ENCODE measurements at places on chromosomes 11 and 22.

DNA sequence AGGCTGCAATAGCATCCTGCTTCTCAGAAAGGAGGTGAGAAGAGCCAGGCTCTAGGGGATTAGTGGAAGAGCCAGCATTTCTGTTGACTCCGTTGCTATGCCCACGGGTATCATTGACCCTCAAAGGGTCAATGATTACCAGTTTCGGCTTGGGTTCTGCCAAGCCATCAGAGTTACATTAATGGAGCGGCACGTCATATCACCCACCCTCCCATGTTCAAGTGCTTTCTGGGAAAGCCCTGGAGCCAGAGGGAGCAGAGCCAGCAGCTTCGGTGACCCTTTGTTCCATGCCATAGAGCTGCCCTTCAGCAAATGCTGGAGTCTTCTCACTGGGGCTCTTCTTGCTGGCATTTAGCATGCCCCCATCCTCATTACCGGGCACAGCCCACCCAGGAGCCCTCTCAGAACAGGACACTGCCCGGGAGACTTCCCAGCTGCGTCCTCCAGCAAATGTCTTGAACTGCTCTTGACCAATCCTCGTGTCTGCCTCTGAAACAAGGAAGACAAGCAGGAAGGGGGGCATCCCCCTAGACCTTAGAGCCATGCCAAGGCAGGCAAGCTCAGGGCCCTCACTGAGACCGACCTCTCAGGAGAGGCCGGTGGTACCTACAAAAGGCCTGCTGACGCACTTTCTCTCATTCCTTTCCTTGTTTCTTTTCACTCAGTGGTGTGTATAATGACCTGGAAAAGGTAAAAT is 14.6 kb downstream of the KCNJ1 start:
- DNase-seq: no peak

DNA sequence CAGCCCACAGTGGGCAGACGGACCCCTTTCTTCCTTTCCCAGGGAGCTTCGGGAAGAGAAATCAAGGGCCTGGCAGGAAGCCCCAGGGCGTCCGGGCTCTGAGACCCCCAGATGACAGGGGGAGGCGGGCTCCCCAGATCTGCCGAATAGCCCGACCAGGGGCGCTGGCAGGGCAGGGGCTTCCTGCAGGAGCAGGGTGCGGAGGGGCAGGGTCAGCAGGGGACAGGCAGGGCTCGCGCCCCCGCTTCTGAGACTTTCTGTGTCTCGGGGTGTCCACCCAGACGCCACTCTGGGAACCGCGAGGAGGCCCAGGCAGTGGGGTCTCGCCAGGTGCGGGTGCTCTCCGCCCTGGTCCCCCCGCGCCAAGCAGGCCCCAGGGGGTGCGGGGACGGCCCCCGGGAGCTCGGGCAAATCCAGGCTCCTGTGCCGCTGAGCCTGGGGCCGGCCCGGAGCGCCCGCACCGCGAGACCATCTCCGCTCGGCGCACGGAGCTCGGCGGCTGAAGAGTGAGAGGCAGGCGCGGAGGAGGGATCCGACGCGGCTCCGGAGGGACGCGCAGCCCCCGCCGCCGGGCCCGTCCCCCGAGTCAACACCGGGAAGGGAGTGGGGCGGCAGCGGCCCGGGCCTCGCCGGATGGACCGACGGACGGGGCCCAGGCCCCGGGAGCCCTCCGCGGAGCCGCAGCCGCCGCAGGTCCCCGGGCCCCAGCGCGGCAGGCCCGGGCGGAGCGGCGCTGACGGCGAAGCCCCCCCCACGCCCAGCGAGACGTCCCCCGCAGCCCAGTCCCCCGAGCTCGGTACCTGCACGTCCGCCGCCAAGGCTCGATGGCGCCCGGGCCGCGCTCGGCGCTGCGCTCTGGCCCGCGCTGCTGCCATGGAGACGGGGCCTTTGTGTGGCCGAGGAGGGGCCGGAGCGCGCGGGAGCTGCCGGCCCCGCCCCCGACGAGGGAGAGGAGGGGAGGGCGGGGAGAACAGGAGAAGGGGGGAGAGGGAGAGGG is at the start of gene PLXNB2:
TSS of gene PLXNB2 (minus strand) at position 894 of the 997 bp plus-strand sequence. CDS start 17,062 bp downstream, outside the sequence.
- DNase-seq: no peak

GRCh38 chr22:22366537-22366936 is 122.0 kb downstream of the VPREB1 start:
- DNase-seq: no peak

- no peak for DNase-seq
These were observed 28.8 kb upstream of the P2RY2 start for GRCh38 chr11:73189315-73189714.

- no peak for DNase-seq
These were observed 24.6 kb downstream of the CCKBR start for GRCh38 chr11:6284250-6284649.

DNA sequence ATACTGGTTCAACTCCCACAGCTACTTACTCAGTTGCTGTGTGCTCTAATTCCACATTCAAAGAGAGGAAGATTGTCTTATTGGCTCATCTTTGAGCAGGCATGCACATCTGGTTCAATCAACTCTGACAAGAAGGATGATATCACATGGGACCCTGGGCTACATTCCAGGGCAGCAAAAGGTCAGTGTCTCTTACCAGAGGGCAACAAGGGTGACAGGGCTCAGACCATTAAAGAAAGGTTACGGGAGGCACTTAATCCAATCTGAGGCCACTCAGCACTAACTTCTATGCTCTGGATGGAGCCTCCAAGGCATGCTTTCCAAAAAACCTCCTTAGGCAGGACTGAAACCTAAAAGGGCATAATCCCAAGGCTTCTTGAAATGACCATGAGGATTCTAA is 549.4 kb upstream of the API5 start:
- no peak for DNase-seq

DNA sequence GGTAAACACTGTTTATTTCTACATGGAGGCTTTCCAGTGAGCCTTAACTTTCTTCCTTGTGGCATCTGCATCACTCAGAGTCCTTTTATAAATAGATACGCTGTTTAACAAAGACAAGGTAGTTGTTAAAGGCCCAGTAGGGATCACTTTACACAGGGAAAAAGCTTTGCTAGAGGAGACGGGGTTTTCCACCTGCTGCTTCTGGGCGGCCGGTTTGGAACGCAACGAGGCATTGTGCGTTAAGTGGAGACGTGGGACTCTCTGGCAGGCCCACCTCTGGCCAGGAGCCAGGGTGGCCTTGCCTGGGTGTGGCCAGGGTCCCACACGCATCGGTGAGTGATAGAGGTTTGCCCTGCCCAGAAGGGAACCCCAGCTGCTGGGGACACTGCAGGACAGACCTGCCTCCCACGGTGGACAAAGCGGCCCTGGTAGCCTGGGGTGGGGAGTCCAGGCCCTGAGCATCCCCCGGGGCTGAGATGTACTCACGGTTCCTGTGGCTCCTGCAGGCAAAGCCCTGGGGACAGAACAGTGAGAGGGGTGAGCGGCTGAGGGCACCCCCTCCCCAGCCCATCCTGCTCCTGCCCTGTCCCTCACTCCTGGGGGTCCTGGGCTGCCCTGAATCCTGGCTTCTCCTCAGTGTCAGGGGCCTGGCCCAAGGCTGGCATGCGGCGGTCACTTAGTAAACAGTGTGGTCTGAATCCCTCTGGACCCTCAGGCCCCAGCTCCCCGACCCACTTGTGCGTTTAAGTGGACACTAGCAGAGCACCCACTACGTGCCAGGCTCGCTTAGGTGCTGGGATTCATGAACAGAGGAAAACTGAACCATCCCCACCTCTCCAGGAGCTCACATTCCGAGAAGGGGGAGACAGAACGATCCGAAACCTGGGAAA is 4.2 kb downstream of the IL17REL start:
- no peak for DNase-seq

DNA sequence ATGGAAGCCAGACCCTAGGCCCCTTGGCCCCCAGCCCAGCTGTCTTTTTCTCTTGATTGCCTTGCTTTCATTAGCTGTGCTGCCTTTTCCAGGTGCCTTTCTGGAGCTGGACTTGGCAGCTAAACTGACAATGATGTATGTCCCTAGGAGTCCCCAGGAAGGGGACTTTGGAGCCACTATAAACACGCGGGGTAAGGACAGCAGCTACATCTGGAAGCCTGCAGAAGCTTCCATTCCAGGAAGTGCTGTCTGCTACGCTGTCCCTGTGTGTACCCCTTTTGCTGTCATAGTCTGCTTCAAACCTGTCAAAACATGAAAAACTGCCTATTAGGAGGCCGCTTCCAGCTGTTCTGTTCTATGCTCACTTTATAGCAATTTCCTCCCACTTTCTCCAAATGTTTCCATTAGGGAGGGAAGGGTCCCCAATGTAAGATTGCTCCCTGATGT is 153.3 kb upstream of the RAG2 start:
- no peak for DNase-seq

- DNase-seq: no peak
These were observed 16.4 kb upstream of the EP300 start for GRCh38 chr22:41075946-41076345.

GRCh38 chr11:85939099-85940015 is 84.2 kb downstream of the CCDC83 start:
- DNase-seq: no peak

GRCh38 chr22:17601031-17601430 is 27.5 kb downstream of the ATP6V1E1 start:
- no peak for DNase-seq

GRCh38 chr11:102295045-102295444 is 22.2 kb upstream of the BIRC3 start:
- DNase-seq: no peak

- DNase-seq: no peak
These were observed 47.3 kb downstream of the PRR5L start for GRCh38 chr11:36343436-36343835.

- no peak for DNase-seq
These were observed 12.1 kb downstream of the MED15 start for GRCh38 chr22:20519558-20519957.

- DNase-seq: no peak
These were observed 14.7 kb downstream of the PHF21B start for GRCh38 chr22:44995105-44995514.

- DNase-seq: no peak
These were observed 114.7 kb downstream of the CRYBB2 start for GRCh38 chr22:25334162-25334490.

DNA sequence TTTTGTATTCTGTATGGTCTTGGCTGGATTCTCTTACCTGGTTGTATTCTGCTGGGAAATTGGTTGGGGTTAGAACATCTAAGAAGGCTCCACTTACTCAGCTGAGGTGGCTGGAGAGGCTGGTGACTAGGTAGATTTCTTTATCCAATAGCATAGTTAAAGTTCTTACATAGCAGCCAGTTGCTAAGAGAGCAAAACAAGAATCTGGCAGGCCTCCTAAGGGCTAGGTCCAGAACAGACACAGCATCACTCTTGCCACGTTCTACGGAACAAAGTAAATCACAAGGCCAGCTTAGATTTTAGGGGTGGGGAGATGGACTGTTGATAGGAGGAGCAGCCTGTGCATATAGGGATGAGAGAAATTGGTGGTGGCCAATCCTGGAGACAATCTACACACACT is 141.3 kb upstream of the CCDC90B start:
- DNase-seq: no peak

GRCh38 chr11:17922416-17922788 is 90.4 kb downstream of the SERGEF start:
- DNase-seq: no peak

DNA sequence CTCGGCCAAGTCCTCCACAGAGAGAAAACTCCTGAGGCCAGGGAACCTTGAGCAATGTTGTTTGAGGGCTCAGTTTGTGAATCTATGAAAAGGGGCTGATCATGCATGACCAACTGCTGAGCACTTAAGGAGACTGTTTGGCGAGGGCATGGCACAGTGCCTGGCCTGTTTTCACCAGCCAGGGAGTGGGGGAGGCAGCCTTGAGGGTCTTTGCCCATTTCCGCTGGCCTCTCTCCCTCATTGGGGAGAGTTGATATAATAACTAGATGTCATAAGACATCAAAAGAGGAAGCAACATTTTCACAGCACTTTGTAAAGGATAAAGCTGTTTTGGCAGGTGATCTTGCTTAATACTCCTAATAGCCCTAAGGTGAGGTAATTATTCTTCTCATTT is 110.6 kb downstream of the TP53I11 start:
- DNase-seq: no peak

DNA sequence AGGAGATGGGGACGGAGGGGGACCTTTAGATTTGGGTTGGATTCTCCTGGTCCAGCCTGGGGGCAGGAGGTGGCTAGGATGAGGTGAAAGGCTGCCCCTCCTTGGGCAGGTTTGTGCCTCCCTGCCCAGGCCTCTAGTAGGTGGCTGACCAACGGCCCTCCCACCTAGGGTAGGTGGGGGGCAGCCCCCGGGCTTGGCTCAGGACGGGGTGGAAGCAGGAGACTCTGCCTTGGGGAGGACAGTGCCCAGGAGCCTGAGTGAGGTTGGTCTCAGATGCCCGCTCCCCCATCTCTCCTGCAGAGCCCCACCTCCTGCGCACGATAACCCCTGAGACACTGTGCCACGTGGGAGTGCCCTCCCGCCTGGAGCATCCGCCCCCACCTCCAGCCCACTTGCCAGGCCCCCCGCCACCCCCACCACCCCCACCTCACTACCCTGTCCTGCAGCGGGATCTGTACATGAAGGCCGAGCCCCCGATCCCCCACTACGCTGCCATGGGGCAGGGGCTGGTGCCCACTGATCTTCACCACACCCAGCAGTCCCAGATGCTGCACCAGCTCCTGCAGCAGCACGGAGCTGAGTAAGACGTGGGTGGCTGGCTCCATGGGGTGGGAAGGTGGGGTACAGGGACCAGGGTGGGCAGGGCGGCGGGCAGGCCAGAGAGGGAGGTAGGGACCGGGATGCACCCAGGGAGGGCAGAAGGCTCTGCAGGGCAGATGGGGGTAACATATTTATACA is 17.7 kb downstream of the MYRF start:
- no peak for DNase-seq

- DNase-seq: no peak
These were observed 714.4 kb downstream of the METTL15 start for GRCh38 chr11:28822576-28822975.

DNA sequence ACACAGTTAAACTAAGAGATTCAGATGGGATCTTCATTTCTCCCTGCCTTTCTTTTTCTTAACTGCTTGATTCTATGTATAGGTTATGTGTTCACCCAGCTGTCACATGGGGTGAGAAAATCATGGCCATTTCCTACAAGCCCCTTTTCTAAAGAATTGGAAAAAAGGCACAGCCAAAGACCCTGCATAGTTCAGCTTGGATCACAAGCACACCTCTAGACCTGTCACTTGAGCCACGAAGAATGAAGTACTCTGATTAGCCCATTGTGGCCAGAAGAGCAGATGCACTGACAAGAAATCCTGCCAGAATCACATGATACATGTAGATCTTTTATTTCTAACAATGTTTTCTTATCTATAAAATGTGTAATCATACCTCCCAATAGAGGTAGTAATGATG is 69.7 kb downstream of the RAB38 start:
- no peak for DNase-seq

GRCh38 chr11:46003572-46003971 is 81.1 kb downstream of the LARGE2 start:
- no peak for DNase-seq

- DNase-seq: no peak
These were observed 12.8 kb upstream of the OSBPL5 start for GRCh38 chr11:3177931-3178330.

GRCh38 chr22:44603767-44604166 is 98.2 kb upstream of the PRR5 start:
- DNase-seq: no peak
